ENCODE measurements at places on chromosomes 2 and 18. TPM values are rescaled to one million over a fixed set of nuclear protein-coding genes. Genes with fewer than 3 reads are reported as not detected.

The DOK1 gene
- 28.2 TPM for total RNA-seq

The C1QL2 gene
- total RNA-seq: not detected

DNA sequence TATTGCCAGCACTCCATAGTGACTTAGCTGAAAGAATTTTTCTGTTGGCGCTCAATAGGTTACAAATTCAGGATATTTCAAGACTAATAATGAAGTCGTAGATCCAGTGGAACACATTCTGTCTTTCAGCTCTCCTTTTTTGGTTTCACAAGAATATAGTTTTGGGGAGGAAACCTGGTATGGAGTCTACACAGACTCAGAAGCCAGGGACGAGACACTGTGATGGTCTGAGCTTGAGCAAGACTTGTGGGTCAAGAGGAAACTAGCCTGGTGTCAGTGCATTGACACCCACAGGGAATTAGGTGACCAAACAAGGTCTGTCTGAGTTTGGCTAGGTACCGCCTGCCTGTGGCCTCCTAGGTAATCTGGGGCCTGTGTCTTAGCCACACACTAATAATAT lies 26.9 kb downstream of the ARL4C start:
- no peak for DNase-seq
- no peak overlapping the region for H3K4me3 ChIP-seq
- H3K4me1 ChIP-seq: no peaks in the 10 kb centered on the region
- no peak overlapping the region for H3K27ac ChIP-seq
- no peaks in the 10 kb centered on the region for H3K36me3 ChIP-seq

GRCh38 chr2:129167456-129167855 lies 812.0 kb upstream of the RAB6C start:
- H3K27me3 ChIP-seq: no peaks in the 10 kb centered on the region
- H3K4me3 ChIP-seq: no peak overlapping the region
- H3K36me3 ChIP-seq: no peaks in the 10 kb centered on the region
- DNase-seq: no peak

DNA sequence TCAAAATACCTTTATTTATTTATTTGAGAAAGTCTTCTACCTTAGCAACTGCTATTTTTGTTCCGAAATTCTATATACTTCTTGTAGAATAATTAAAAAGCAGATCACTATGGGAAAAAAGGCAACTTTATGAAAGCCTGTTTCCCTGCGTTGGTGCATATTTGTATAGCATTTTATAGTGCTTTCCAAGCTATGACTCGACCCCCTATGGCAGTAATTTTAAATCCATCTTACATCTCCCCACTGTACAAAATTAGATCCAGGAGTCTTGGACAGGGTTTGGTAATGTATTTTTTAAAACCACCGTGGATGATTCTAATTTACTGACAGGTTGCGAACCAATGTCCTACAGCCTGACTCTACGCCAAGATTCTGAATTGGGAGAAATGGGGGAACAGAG lies 10.1 kb downstream of the TANK start:
- H3K4me3 ChIP-seq: no peak overlapping the region
- H3K4me1 ChIP-seq: peaks cover 38% of the 10 kb centered on the region
- H3K27ac ChIP-seq: no peak overlapping the region
- H3K27me3 ChIP-seq: no peaks in the 10 kb centered on the region
- DNase-seq: no peak
